Suppressor macrophage treated with lipopolysaccharide for 1 hour (primary cell): ENCODE measurements at places on chromosomes 2 and 18.

- no peak for DNase-seq
Measured at GRCh38 chr18:63774511-63774910, 707 bp upstream of the SERPINB7 start.

GRCh38 chr2:29013057-29013780 is 32.1 kb downstream of the TOGARAM2 start:
- no peak for DNase-seq

GRCh38 chr2:232137356-232138147 is 176.0 kb downstream of the DIS3L2 start:
- no peak for DNase-seq

GRCh38 chr2:9573840-9574239 is 18.2 kb upstream of the ADAM17 start:
- DNase-seq: no peak

GRCh38 chr2:127235082-127235702 is 15.1 kb upstream of the CYP27C1 start:
- DNase-seq: no peak

GRCh38 chr18:77133835-77134496 is 1.4 kb upstream of the MBP start:
- peak; percentile 73 for DNase-seq

DNA sequence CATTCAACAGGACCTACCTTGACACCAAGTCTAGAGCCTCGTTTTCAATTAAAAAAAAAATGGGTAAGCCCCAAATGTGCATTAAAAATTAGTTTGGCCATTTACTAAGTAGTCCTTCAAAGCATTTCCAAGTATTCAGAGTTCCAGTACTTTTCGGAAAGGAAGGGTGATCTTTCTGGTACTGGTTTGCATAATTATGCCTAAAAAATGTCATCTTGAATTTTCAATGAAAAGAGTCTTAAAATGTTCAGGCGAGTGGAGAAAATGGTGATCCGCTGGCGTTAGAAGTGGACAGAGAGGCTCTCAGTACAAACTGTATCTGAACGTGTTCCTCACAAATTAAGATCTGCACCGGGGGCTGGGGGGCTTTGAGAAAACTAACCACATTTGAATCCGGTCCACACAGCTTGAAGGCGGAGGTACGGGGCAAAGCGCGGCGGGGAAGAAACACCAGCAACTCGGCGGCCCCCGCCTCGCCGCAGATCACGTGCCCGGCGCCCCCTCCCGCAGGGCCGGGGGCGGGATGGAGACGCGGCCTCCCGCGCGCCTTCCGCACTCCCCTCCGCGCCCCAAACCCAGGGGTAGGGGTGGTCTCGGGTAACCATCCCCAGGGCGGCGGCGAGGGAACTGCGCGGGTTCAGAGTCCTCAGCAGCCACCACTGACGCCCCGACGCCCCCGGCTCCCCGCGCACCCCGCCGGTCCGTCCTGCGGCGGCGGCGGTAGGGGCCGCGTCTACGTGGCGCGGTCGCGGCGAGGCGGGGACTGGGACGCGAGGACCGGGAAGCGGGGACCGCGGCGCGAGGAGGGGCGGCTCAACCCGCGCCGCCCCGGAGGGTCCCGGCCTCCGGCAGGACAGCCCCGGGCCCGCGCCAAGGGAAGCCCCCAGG is 564 bp downstream of the LPIN2 start:
- DNase-seq: no peak

- no peak for DNase-seq
Measured at GRCh38 chr18:52310651-52311050, 29.3 kb upstream of the DCC start.

GRCh38 chr2:19540739-19541525 is 182.5 kb upstream of the OSR1 start:
- DNase-seq: no peak

DNA sequence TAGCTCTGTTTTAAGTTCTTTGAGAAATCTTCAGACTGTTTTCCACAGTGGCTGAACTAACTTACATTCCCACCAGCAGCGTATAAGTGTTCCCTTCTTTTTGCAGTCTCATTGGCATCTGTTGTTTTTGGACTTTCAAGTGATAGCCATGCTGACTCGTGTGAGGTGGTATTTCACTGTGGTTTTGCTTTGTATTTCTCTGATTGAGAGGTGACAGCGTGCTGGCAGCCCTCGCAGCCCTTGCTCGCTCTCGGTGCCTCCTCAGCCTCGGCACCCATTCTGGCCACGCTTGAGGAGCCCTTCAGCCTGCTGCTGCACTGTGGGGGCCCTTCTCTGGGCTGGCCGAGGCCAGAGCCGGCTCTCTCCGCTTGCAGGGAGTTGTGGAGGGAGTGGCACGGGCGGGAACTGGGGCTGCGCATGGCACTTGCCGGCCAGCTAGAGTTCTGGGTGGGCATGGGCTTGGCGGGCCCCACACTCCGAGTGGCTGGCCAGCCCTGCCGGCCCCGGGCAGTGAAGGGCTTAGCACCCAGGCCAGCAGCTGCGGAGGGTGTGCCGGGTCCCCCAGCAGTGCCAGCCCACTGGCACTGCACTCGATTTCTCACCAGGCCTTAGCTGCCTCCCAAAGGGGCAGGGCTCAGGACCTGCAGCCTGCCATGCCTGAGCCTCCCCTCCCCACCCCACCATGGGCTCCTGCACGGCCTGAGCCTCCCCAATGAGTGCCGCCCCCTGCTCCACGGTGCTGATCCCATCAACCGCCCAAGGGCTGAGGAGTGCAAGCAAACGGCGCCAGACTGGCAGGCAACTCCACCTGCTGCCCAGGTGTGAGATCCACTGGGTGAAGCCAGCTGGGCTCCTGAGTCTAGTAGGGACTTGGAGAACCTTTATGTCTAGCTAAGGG is 151.8 kb downstream of the IRS1 start:
- no peak for DNase-seq

- no peak for DNase-seq
Measured at GRCh38 chr18:39587586-39587985, 2022.0 kb upstream of the CELF4 start.

DNA sequence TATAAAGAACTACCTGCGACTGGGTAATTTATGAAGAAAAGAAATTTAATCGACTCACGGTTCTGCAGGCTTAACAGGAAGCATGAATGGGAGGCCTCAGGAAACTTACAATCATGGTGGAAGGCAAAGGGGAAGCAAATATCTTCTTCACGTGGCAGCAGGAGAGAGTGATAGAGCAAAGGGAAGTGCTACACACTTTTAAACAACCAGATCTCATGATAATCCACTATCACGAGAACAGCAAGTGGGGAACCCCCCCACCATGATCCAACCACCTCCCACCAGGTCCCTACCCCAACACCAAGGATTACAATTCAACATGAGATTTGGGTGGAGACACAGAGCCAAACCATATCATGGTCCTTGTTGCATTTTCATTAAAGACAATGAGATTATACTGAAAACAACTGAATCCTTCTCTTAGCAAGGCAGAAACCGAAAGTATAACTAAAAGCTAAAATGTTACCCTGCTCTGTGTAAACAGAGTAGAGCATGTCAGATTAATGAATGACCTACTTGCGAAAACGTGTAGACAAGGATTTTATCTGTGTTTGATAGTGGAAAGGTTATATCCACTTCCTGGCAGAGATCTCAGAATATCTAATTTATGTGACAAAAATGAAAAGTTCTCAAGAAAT is 60.1 kb upstream of the RBBP8 start:
- DNase-seq: no peak

DNA sequence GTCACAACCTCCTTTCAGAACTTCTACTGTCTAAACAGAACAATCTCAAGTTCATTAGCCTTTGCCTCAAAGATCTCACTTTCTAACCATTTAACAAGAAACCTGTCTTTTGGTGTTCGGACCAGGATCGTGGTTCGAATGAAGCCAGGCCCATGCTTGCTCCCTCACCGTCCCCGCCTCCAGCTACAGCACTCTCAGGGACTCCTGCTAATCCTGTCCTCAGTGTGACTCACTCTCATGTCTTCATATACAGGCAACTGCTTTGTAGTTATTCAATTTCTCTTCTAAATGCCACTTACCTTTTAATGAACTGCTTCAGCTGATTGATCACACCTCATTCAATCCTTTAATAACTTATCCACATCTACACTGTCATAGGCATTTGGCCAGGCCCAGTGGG is 15.8 kb downstream of the SERTAD2 start:
- peak; percentile 42 for DNase-seq

- DNase-seq: no peak
Measured at GRCh38 chr2:128445523-128445900, 126.8 kb upstream of the HS6ST1 start.

- peak; percentile 23 for DNase-seq
Measured at GRCh38 chr2:229129738-229130371, 141.2 kb downstream of the PID1 start.

- no peak for DNase-seq
Measured at GRCh38 chr18:25052511-25052921, 299.4 kb downstream of the ZNF521 start.

DNA sequence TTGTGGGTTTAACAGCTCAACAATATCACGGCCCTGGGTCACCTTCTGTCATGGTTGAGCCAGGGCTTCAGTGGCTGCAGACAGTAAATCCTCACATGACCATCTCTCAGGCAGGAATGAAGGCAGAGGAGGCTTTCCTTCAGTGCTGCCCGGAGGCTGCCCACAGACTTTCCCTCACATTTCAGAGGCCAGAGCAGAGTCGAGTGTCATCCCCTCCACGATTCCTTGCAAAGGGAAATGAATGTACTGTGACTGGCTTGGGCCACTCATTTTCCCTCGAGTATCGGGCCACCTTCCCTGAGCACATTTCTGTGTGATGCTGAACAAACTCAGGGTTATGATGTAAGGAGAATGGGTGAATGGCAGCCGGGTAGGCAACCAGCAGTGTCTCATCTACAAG is 10.0 kb upstream of the REEP1 start:
- DNase-seq: no peak

GRCh38 chr2:36338827-36339145 is 16.8 kb upstream of the CRIM1 start:
- no peak for DNase-seq

- DNase-seq: no peak
Measured at GRCh38 chr18:42477267-42477666, 522.2 kb downstream of the PIK3C3 start.

DNA sequence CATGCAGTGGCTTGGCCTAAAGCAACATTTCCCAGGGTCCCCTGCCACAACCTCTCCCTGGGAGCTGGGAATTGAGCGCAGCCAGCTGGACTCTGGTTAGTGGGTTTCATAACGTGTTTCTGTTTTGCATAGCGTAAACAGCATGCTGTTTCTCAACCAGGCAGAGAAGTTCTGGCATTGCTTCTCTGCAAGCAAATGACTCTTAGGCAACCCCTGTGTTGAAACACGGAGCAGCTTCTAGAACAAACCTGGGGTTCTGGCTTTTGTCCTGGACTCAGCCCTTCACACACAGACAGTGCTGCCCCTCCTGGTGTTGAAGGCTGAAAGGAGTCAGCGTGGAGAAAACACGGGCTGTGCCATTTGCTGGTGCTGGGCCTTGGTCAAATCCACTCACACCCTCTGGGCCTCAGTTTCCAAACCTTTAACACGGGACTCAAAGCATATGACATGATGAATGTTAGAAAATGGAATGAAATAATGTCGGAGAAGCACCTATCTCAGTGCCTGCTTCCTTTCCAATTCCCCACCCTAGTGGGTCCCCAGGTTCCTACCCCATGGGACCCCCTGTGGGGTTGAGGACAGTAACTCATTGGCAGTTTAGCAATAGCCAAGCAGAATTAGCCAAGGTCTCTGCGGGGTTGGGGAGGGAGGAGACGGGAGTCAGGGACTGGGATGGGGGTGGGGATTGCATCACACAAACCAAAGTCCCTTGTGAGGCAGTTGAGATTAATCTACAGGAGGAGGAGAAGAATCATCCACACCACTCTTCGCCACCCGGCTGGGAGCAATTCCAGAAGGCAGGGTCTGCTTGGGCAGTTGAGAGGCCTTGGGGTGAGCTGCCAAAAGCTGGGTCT is 30.2 kb upstream of the IL1R2 start:
- peak; percentile 92 for DNase-seq

DNA sequence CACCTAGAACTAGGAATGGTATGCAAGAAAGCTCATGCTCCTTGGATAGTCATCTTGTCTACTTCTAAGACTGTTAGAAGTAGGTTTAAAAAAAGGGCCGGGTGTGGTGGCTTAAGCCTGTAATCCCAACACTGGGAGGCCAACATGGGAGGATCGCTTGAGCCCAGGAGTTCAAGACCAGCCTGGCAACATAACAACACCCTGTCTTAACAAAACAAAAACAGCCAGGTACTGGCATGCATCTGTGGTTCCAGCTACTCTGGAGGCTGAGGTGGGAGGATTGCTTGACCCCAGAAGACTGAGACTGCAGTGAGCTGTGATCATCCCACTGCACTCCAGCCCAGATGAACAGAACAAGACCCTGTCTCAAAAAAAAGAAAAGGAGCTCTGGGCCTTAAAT is 19.9 kb downstream of the PNO1 start:
- DNase-seq: no peak

DNA sequence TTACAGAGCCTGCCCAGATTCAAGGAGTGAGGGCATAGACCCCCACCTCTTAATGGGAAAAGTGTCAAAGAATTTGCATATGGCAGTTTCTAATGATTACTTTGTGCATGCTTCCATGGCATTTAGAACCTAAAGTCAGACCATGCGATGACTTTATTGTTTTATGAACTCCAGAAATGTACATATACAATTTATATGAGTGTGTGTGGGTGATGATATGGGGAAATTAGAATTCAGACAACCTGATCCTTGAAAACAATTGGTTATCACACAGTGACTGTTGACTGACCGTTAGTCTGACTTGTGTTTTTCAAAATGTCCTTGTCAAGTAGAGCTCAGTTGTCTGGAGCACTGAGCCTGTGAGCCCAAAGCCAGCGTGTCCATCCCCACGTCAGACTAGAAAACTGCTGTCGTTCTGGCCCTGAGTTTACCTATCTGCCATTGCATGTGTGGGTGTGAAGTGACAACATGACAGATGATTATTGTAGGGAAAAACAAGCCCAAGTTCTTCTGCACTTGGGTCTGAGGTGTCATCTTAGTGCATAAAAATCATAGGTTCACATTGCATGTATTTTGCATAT is 128.4 kb downstream of the MYO3B start:
- no peak for DNase-seq

DNA sequence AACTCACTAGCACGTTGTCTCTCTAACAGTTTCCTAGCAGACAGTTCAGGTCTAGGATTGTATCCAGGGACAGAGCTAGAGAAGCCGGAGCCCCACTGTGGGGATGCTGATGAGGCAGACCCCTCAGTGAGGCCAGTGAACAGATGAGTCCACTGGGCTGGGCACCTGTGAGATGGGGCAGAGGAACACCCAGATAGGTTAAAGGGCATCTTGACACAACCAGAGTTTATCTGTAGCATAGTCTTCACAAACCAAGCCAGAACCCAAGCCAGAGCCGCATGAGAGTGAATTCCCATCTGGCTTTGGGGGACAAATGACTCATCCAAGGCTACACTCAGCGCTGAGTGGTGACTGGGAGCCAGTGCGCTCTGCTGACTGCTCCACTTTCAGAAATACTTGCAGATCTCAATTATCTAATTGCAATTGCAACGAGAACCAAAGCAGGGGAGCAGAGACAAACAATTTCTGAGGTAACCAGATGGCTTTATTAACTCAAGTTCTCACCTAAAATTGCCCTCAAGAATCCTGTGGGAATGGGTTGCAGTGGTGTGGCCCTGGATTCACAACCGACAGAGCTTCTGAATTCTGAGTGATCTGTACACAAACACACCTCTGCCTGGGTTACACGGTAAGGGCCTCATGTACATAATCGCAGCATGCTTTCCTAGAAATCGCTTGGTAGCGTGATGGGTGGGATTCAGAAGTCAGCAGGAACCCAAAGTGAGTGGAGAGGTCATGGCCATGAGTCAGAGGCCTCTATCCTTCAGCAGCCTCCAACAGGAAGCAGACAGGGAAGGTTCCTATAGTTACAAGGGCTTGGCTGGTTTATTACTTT is 48.7 kb upstream of the MSH2 start:
- peak; percentile 42 for DNase-seq

GRCh38 chr2:38230756-38231155 is 146.3 kb downstream of the ATL2 start:
- DNase-seq: no peak
